Vein endothelial cell (primary cell): ENCODE measurements at places on chromosomes 5 and 9. TPM values are rescaled to one million over a fixed set of nuclear protein-coding genes. Genes with fewer than 3 reads are reported as not detected.

FOXD4 gene
- under 0.01 and 0.19 TPM in 2 replicates for total RNA-seq

ZNF454 gene
- 0.98 and 1.1 TPM in 2 replicates for total RNA-seq

PCDHB7 gene
- 0.57 and 0.98 TPM in 2 replicates for total RNA-seq

RGS7BP gene
- 0.65 and 1.6 TPM in 2 replicates for total RNA-seq

PCDHB10 gene
- total RNA-seq: 1.1 and 1.3 TPM in 2 replicates

PCA3 gene
- total RNA-seq: 0.29 and 0.33 TPM in 2 replicates

ABLIM3 gene
- 40.5 and 45.9 TPM in 2 replicates for total RNA-seq

DAB2IP gene
- 37.1 and 54.9 TPM in 2 replicates for total RNA-seq
